ENCODE measurements at places on chromosomes 4 and X.

- DNase-seq = no peak
These were observed 47.0 kb upstream of the NSUN7 start for GRCh38 chr4:40702800-40703151.

- DNase-seq = no peak
These were observed 22.2 kb upstream of the PLP1 start for GRCh38 chrX:103754401-103754800.

- no peak for DNase-seq
These were observed 13.7 kb downstream of the RASSF6 start for GRCh38 chr4:73606465-73606974.

DNA sequence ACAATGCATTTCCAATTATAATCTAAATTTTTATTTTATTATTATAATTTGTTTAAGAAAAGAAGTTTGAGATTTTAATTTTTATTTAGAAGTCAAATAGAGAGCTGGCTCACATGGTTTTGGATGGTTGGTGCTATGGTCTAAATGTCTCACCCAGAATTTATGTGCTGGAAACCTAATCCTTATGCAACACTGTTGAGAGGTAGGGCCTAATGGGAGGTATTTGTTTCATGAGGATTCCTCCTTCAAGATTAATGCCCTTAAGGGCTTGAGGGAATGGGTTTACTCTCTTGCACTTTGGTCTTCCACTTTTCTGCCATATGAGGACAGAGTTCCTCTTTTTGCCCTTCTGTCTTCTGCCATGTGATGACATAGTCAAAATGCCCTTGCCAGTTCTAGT lies 960.5 kb upstream of the IGFBP7 start:
- DNase-seq = no peak

DNA sequence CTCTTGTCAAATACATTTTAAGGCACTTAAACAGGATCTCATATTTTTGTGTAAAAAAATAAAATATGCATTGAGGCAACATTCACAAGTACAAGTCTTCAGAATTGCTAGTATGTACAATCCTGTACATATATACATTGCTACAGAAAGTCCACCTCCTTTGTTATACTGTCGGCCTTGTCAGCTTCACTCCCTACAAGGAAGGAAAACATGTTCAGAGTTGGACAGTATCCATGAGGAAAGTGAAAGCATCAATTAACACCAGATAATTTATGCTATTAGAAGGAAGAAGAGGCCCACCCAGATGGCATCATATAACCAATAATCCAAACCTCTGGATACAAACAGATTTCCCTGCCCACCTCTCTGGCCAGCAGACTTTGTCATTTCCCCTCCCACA lies 42.0 kb downstream of the REELD1 start:
- DNase-seq = no peak

GRCh38 chr4:159041054-159042034 lies 61.5 kb upstream of the RAPGEF2 start:
- no peak for DNase-seq

DNA sequence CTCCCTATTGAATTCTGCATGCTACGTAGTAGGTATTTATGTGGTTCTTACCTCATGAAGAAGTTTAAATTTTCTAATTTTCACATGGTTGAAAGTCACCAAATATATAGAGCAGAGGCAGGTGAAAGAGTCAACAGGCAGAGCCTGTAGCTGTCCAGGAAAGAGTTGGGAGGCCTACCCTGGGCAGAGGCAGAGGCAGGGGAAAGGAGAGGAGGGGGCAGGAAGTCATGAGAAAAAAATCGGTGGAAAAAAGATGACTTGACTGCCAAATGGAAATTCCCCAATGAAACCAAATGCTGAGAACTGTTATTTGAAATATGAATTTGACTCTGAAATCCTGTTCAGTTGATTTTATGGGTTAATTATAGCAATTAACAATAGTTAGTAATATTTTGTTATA lies 23.1 kb upstream of the GPR34 start:
- no peak for DNase-seq

- DNase-seq = no peak
These were observed 1163.5 kb upstream of the PABPC4L start for GRCh38 chr4:135365065-135365464.

- no peak for DNase-seq
These were observed 2.3 kb downstream of the PGRMC2 start for GRCh38 chr4:128285085-128285997.

DNA sequence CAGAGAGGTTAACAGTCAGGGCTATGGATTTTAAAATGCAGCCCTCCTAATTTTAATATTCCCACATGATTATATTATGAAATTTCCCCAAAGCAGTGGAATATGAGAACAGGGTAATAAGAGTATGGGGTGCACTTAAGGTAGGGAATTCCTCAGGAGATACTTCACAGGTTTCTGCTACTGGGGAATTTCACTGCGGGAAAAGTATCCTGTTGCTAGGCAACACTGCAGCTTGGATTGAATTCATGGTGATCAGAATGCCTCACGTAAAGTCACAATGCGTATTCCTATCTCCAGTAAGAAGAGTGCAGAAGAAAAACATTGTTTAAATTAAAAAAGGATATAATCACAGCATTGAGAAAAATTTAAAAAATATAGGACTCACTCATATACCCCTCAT lies 398.1 kb upstream of the RPS6KA3 start:
- no peak for DNase-seq

DNA sequence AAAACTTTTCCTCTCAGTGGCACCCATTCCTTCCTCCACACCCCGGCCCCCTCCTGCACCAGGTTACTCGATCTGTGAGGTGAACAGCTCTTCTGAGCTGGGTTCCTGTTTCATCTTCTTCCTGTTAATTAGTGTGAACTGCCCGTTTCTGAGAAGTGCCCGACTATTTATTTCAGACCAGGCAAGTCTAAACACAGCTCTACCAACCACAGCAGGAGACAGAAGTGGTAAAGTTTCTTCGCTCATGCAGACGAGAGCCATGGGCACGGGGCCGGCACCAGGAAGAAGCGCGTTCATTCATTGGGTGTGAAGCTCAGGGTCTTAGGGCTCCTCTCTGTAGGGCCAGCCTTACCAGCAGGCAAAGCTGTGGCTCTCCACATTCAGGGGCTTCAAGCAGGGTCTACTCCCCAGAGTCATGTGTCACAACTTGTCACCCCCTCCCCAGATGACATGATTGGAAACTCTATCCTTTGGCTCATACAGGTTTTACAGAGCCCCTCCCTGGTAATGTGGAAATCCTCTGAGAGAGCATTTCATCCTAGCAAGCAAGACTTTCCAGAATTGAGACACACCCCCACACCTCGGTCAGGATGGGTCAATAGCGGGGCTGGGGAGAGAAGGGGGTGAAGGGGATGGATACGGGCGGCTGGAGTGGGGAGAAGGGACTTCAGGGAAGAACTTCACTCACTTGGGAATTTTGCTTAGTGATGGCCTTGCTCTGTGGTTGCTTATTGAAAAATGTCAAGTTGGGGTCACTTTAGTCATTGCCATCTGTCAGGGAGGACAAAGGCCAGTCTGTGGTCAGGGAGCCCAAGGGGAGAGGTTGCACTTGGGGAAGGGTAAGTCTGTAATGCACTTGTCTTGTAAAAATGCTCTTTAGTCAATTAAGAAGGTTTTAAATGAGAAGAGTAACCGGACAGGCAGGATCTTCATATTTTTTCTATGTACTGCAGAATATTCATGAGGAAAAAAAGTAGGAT lies 121.6 kb upstream of the TRIM2 start:
- no peak for DNase-seq

DNA sequence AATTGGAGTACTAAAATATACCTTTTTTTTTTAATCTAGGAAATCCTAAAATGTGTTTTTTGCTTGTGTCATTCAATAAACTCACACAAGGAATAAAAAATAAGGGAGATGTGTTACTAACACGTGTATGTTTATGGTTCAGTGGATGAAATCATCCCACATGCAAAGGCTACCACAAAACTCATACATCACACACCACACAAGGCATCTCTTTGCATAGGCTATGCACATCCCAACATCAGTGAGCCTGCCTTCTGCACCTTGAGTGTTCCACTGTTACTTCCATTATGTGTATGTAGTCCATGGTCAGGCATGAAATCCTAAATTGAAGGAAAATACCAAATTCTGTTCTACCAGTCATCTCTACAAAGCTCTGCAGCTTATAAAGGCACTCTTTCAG lies 213.1 kb downstream of the DCTD start:
- DNase-seq = no peak

DNA sequence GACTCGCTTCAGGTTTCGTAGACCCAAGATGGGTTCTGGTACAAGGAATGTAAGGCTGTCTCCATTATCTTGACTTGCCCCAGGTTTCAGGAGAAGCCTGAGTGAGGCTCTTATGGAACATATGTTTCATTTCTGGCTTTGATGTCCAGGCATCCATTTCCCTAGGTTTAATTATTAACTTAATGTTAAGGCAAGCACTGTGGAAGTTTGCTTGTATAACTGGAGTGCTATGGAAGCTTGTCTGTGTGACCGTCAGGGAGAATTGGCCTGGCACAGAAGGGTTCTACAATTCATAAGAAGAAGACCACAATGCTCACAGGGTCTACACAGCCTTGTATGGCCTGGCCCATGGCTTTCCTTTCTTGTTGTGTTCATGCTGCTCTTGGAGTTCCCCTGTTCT lies 47.2 kb upstream of the PPP1R2C start:
- DNase-seq = no peak

DNA sequence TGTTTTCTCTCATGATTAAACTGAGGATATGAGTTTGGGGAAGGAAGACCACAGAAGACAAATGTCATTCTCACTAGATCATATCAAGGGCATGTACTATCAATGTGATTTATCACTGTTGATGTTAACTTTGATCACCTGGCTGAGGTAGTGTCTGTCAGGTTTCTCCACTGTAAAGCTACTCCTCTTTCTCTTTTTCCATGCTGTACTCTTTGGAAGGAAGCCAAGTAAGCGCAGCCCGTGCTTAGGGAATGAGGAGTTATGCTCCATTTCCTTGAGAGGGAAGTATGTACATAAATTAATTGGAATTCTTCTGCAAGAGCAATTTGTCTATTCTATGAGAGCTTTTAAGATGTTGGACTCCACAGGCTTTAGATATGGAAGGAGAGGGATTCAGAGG lies 4.0 kb upstream of the KANTR start:
- no peak for DNase-seq

GRCh38 chr4:54683616-54684346 lies 26.0 kb downstream of the KIT start:
- peak; percentile 32 for DNase-seq

DNA sequence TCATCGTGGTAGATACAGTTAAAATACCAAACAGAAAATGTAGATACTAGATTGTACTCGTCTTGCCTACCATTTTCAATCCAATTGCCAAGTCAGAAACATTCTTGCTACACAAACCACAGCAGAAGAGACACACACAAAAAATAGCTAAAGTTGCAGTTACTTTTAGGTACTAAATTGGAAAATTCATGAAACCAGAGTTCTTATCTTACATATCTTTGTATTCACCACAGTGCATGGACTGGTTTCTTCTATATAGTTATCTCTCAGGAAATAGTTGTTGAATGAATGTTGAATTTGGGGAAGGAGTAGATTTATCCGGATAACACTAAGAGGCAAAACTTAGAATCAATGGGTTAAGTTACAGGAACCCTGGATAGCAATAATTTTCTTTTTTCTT lies 14.2 kb downstream of the COL4A5 start:
- no peak for DNase-seq

GRCh38 chrX:45778616-45779015 lies 577.9 kb upstream of the DIPK2B start:
- no peak for DNase-seq

- no peak for DNase-seq
These were observed 598.1 kb downstream of the MID1IP1 start for GRCh38 chrX:39399387-39399786.

- no peak for DNase-seq
These were observed 93.5 kb downstream of the GRXCR1 start for GRCh38 chr4:42985976-42986375.

GRCh38 chrX:30253257-30253656 lies 6.3 kb downstream of the MAGEB1 start:
- no peak for DNase-seq

DNA sequence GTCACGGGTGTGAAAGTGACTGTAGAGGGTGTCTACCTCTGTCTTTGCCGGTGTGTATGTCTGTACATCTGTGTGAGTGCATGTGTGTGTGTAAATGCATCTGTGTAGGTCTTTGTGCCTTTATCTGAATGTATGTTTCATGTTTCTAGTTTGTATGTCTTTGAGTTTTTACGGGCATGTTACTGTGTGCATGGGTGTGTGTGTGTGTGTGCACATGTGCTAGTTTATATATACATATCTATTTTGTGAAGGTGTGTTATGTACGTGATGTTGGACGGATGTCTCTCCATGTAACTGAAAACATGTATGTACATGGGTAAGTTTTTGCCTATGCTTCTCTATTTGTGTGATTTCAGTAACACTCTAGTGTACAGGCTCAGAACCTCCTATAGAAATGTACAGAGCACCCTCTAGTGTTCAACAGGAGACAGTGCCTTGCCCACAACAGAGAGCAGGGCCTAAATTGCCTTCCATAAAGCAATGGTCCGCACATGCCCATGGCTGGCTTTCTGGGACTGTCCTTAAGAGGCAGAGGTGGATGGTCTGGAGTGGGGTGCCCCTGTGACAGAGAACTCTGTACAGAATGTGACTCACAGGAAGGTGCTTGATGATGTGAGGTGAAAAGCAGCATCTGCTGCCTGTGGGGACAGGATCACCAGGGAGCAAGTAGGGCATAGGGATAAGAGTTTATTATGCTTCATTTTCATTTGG lies 343.5 kb downstream of the RAPGEF2 start:
- no peak for DNase-seq

DNA sequence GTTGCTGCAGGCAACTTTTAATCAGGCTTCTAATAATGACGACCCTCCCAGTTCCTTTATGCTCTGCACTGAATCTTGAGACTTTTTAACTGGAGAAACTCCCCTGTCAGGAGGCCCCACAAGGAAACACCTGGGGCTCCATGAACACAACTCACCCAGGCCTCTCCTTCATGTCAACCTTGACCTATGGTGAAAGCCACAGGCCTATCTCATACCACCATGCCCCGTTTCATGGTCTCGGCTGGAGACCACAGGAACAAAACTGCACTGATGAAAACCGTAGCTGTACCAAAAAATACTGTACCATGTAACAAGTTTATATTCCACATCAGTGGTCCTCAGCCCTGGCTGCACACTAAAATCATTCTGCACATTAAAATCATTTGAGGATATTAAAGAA lies 57.0 kb downstream of the ZNF827 start:
- no peak for DNase-seq

GRCh38 chr4:153152501-153153338 lies 51.5 kb upstream of the TRIM2 start:
- peak; percentile 56 for DNase-seq

DNA sequence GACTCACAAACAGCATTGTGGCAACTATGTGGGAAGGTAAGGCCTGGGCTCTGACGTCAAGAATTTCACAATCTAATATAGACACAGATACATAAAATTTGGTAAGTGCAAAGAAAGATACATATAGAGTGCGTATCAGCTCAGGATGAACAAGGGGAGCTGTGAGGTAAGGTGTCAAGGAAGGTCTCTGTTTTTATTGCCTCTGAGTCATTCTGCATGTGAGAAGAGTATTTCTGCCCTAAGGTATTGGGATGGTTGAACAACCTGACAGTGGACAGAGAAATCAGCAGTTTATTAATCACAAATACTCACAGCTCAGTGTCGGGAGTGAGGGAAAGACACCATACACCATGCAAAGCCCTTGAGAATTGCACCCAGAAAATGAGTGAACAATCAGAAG lies 89.8 kb downstream of the COMMD8 start:
- DNase-seq = no peak

GRCh38 chrX:19702856-19703255 lies 184.5 kb downstream of the SH3KBP1 start:
- DNase-seq = no peak

GRCh38 chr4:94827481-94828110 lies 69.8 kb downstream of the BMPR1B start:
- DNase-seq = no peak

GRCh38 chr4:74100531-74100930 lies 1.5 kb upstream of the CXCL2 start:
- DNase-seq = no peak
